ENCODE measurements at places on chromosomes 1 and 21. TPM values are rescaled to one million over a fixed set of nuclear protein-coding genes. Genes with fewer than 3 reads are reported as not detected.

The MLLT11 gene
- 3.3 TPM for polyA plus RNA-seq

The NPHS2 gene
- not detected for polyA plus RNA-seq

The FCGR1A gene
- 5.8 TPM for polyA plus RNA-seq

The ZNF326 gene
- 8.8 TPM for polyA plus RNA-seq

The ORC1 gene
- polyA plus RNA-seq = 0.68 TPM

The TEDDM1 gene
- not detected for polyA plus RNA-seq

The ZBTB40 gene
- 9.8 TPM for polyA plus RNA-seq

The NTRK1 gene
- 1.1 TPM for polyA plus RNA-seq

The GJB3 gene
- polyA plus RNA-seq = 0.14 TPM

Data from pancreas (tissue), 10 donors.